Activated CD8-positive, alpha-beta memory T cell treated with anti-CD3 and anti-CD28 coated beads for 36 hours (primary cell): ENCODE measurements at places on chromosomes 11 and 22. TPM values are rescaled to one million over a fixed set of nuclear protein-coding genes. Genes with fewer than 3 reads are reported as not detected.

Gene RASD2
- 0.11 TPM for total RNA-seq

Gene PPP6R3
- total RNA-seq, result 116 TPM

Gene PRG2
- total RNA-seq, result not detected

Gene TAF1D
- 296 TPM for total RNA-seq

Gene LMNTD2
- total RNA-seq, result 0.75 TPM

Gene OR5A1
- not detected for total RNA-seq

Gene LTBP3
- total RNA-seq, result 36.3 TPM

Gene NARS2
- total RNA-seq, result 27.5 TPM

Gene CADM1
- 0.52 TPM for total RNA-seq

Gene FGF3
- not detected for total RNA-seq

Gene OR5P2
- not detected for total RNA-seq

Gene NRIP3
- total RNA-seq, result 1.3 TPM
